ENCODE measurements at places on chromosomes 13 and 19. TPM values are rescaled to one million over a fixed set of nuclear protein-coding genes. Genes with fewer than 3 reads are reported as not detected.

The POSTN gene
- total RNA-seq = 1.8 TPM

DNA sequence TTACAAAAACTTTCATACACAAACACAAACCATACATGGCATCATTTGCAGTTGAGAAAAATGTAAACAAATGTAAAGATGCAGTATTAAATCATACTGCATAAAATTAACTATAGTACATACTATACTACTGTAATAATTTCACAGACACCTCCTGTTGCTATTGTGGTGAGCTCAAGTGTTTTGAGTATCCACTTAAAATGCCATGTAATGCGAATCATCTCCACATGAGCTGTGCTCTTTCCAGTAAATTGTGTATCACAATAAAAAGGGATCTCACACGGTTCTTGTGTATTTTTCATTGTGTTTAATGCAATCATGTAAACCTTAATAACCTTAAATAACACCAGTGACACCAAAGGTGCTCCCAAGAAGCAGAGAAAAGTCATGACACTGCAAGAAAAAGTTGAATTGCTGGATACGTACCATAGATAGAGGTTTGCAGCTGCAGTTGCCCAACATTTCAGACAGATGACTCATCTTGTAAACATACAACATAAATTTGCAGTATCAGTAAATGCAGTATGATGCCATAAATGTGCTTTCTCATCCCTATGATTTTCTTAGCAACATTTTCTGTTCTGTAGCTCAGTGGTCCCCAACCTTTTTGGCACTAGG is 166.6 kb downstream of the RAP2A start:
- DNase-seq = peak; percentile 40

The PROSER1 gene
- total RNA-seq = 58.5 TPM

The QPCTL gene
- total RNA-seq = 17.4 TPM

The KLHL1 gene
- not detected for total RNA-seq

The TTYH1 gene
- total RNA-seq = 3.0 TPM

DNA sequence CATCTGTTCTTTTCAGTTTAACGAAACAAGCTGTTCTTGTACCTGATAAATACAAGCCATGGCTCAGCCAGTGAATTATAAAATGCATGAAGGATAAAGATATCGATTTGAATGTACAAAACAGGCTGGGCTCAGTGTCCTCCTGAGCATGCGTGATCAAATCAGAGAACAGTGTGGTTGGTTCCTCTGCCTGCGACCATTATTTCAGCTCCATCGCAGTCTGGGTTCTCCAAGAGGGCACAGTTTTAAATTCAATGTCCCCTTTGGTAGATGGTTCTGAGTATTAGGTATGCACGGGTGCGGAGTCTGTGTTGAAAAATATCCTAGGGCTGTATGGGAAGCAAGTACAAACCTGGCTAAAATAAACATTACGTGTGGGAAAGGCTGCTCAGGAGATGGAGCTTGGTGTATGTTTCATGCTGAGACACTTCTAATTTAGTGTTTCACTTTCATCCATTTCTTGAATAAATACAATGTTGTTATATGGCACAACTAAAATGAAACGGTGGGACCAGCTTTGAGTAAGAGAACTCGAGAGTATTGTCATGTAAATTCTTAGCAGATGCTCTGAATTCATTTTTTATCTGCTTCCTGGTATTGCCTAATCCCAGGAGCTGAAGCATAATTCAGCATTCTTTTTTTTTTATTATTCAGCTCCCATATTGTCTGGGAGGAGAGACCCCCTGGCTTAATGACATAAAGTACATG is 458.7 kb downstream of the MYO16 start:
- no peak for DNase-seq

- DNase-seq = no peak
Measured at GRCh38 chr13:99811067-99811700, 160.4 kb downstream of the ZIC5 start.

DNA sequence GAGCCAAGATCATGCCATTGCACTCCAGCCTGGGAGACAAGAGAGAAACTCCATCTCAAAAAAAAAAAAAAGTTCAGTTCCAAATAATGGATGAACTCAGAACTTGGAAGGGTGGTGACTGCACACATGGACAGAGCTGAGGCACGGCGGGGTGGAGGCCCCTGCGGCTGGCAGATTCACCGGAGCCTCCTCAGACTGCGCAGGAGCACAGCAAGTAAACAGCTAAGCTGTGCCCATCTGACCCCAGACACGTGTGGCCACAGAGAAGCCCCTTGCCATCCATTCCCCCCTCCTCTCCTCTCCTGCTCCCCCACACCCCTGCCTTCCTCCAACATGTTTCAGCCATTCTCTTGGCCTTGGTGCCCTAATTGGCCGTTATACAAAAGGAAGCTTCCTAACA is 15.6 kb upstream of the PROZ start:
- DNase-seq = no peak

DNA sequence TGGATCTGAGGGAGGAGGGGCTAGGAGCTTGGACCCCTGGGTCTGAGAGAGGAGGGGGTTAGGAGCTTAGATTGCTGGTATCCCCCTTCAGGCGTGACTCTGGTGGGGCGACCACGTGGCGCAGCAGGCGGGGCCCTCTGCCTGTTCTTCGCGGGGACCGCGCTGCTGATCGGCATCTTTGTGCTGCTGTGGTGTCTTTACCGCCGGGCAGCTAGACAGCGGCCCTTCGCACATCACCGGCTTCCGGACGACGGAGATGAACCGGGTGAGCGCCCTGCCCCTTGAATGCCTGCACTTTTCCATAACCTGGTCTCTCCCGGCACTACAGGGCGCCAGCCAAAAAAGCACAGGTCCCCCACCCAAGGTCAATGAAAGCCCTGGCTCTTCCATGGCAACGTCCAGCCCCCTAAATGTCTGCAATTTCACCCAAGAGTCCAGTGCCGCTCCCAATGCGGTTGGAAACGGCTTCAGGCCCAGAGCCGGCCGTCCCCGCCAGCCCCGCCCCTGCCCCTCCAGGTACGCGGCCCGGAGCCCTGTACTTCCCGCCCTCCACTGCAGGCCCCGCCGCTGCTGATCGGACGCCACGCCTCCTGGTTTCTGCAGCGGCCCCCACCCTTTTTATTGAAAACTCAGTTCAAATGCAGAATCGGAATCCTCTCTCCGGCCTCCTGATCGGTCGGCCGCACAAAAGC is 2.8 kb downstream of the GFY start:
- no peak for DNase-seq

All from A673 (cell line).